ENCODE measurements at places on chromosomes 7 and 10.
A peak's percentile ranks its signal among the peaks of the same experiment; 100 is the strongest.

GRCh38 chr10:98367604-98368451 lies 47.2 kb downstream of the PYROXD2 start:
- DNase-seq = no peak

GRCh38 chr10:97633921-97634320 lies 621 bp upstream of the MORN4 start:
- no peak for DNase-seq

- no peak for DNase-seq
These were observed 26.6 kb upstream of the AKR1D1 start for GRCh38 chr7:138049505-138050116.

GRCh38 chr7:56106108-56107073 lies at the start of gene CHCHD2:
Gene CHCHD2, minus strand, starts transcription at chr7:56106476. Its CDS starts 63 bp downstream, at chr7:56106413.
- DNase-seq = peak; percentile 88

GRCh38 chr10:125482108-125482507 lies 200.9 kb downstream of the TEX36 start:
- no peak for DNase-seq

DNA sequence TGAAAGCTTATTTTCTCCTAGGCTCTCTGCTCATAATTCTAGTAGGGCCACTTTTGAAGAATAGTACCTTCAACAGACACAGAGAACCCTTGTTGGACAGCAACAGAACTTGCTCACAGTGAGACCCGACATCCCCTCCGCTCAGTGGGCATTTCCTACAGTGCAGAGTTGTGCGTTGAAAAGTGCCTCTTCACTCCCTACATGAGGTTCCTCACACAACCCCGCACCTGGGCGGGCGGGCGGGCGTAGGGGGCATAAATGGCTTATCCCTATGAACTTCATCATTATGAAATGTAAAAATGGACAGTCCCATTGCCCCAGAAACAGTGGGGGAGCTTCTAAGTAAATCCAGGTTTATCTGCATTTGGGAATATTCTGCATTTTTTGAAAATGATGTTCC lies 174.9 kb downstream of the MGMT start:
- no peak for DNase-seq

DNA sequence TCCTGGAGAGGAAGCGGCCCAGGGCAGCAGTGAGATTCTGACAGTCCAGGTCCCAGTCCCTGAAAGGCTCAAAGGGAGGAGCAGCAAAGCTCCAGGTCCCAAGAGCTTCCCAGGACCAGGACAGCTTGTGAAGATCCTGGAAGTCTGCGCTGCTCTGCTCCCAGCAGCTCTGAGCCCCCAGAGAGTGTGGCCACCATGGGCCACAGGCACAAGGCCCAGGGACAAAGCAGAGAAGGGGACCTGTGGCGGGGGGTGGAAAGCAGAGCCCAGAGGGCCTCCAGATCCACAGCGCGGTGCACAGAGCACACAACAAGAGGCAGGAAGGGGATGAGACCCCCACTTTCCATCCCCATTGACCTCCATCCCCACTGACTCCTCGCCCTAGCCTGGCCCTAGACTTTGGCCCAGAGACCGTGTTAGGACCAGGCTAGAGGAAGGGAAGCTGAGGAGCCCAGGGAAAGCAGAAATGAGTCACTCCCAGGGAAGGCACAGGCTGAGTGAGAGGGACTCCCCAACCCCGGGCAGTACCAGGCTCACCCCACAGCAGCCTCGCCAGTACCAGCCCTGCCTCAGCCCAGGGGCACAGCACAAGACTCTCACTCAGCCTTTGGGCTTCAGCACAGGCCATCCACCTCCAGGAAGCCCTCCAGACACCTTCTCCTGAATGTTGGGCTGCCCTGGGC lies 75.5 kb downstream of the GRID1 start:
- no peak for DNase-seq

DNA sequence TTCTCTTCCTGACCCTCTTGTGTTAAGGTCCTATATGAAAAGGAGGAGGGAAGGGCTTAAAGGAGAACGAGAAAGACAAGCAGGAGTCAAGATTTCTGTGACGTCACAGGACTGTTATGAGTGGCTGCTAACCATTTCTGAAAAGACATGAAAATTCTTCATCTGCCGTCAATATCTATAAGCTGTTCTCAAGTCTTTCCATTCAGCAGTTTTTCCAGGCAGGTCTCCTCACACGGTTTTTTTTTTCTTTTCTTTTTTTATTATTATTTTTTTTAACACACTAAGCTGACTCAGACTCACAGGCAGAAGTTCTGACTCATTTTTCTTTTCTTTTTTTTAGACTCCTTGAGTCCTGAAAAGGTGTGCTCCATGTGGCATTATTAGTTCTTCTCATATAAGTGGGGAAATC lies 72.0 kb downstream of the DGKI start:
- no peak for DNase-seq

DNA sequence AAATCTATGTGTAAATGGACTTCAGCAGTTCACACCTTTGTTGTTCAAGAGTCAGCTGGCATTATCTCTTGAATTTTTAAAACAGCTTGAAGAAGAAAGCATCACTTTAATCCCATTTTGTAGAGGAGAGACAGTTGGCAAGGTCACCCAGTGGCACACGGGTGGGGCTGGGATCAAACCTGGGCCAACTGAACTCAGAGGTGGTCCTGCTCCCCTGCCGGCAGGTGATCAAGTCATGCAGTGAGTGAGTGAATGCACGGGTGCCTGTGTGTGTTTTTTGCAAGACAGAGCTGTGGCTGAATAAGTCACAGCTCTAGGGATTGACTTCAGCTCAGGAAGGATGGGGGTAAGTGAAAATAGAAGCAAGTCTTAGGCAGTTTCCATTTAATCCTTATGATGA lies 9.5 kb downstream of the GHRHR start:
- DNase-seq = no peak

DNA sequence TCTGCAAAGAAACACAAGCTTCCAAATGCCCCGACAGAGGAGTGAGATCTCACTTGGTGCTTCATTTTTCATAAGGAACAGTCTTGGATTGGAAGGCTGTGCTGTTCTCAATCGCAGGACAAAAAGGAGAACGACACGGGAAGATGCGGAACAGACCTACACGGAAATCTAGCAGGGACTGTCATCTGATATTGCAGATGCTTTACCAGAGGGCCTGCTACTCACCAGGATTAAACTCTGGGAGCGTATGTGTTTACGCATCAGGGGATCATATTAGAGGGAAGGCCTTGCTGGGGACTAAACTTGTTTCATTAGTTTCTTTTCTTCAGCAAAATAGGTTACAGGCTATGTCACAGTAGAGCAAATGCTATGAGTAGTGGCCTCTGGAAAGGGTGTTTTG lies 82.8 kb upstream of the EEPD1 start:
- no peak for DNase-seq

DNA sequence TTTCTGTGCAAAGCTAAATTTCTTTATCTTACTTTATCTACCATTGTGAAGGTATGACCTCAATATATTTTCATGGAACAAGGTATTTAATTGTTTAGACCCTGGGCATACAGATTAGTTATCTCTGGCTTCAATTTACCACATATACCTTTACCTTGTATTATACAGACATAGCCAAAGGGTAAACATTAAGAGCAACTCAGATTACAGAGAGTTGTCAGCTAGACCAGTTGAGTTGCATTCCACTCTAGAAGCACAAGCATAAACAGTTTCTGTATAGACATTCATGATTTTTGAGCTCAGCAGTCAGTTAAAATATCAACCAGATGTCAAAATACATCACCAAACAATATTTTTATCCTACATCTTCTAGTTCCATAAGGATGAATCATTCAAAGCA lies 857.3 kb upstream of the ZWINT start:
- DNase-seq = no peak

DNA sequence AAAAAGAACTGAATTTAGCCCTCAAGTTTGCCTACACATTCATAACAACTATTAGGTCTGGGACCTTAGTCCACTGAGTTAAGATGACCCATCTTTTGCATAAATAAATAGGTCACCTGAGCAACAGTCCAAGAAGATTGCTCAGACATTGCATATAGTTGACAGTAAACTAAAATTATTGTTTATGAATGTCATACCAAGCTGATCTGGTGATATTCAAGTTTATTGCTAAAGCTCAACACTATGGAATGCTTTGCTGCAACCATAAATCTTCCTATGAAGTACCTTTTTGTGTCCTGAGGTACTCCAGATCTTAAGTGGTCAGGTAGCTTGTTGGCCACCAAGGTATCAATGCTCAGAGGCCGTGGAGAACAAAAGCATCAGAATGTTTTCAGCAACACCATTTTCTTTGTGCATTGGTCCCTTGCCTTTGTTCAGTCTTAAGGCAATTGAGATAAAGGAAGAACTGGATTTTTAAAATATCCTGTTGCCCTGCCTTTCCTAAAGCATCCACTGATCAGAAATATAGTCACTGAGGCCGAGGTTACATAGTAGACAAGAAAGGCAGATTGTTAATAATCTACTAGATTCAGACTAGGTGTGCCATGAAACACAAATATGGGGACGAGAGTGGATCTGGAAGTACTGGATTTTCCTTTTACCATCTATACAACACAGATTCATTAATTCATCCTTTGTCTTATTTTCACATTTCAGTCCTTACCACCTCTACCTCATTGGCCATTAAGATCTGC lies 321.3 kb downstream of the PTEN start:
- no peak for DNase-seq

DNA sequence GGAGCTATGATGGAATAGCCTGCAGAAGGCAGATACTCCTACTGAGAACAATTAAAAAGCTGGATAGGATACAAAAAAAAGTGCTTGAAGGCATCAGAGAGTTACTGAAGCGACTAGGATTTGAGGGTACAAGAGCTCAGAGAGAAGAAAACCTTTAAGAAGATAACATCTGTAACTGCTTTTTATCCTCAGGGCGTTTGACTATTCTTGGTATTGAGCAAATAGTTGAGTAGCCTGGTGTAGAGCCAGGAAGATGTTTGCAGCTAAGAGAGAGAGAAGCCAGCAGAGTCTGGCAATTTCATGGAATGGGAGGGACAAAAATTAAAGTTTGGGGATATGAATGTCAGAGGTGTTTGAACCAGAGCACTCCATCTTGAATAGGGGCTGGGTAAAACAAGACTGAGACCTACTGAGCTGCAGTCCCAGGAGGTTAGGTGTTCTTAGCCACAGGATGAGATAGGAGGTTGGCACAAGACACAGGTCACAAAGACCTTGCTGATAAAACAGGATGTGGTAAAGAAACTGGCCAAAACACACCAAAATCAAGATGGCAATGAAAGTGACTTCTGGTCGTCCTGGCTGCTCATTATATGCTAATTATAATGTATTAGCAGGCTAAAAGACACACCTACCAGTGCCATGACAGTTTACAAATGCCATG lies 428.8 kb downstream of the SH2D4B start:
- no peak for DNase-seq

- no peak for DNase-seq
These were observed 171.8 kb downstream of the PRKAG2 start for GRCh38 chr7:151704960-151705635.

GRCh38 chr10:13808556-13809391 lies 222.0 kb downstream of the PRPF18 start:
- no peak for DNase-seq

DNA sequence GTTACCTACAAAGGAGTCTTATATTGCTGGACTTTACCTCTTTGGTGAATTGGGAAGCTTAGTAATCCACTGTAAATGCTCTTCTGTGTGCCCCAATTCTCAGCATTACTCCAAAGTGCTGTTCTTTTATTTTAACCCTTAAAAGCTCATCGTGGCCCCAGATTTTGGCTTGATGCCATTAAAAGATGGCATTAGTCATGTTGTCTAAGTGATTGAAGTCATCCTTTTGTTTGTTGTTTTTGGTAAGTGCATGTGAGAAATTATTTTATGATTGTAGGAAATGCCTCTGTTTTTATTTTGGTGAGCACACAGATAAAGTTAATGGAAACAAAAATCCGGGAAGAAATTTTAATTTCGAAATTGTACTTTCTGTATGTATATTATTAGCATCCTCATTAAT lies 82.5 kb upstream of the GATA3 start:
- no peak for DNase-seq

DNA sequence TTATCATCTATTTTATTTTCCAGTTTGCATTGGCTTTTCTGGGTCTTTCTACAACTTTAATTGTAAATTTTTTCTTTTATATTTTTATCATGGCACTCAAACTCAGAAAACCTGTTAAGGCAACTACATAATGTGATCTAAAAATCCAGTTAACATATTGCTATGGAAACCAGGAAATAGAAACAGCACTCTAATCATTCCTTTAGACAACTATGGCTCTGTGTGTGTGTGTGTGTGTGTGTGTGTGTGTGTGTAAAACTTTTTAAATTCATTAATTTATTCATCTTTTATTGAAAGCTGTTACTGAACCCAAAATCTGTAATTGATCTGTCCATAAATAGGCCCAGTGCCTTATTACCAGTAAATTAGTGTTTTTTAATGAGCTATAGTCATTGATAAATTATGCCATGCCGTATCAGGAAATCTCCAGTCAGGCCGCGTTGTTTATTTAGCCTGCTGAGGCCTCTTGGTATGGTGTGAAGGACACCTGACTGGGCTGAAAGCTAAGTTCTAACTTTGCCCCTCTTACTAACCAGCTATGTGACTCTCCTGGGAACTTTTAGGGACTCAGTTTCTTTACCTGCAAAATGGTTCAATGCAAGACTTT lies 1.5 kb upstream of the MET start:
- no peak for DNase-seq

DNA sequence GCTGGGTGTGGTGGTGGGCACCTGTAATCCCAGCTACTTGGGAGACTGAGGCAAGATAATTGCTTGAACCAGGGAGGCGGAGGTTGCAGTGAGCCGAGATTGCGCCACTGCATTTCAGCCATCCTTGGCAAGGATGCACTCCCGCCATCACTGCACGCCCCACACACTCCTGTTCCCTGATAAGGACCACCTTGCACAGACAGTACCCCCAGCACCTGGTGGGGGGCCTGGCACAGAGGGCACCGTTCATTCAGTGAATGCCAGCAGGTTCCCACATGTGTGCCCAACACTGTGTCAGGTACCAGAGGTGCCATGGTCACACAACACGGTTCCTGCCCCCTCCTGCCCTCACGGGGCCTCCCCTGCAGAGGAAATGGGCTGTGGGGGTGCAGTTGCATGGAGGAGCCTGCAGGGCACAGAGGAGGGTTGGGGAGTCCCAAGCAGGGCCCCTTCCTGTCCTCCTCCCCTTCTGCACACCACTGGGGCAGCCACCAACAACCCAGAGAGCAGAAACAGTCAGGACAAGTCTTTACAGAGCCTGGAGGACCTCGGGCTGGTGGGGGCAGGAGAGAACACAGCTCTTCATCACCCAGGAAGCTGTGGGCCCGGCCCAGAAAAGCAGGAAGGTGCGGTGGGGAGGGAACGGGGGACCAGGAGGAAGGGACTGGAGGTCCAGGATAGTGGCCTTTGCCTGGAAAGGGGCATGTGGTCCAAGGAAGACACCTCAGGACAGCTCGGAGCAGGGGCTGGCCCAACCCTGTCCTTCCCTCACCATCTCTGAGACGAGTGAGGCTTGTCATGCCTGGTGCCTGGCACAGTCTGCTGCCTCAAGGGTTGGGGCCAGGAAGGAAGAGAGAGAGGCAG lies 7.1 kb downstream of the CRYGN start:
- peak; percentile 31 for DNase-seq

- DNase-seq = no peak
These were observed 99.6 kb downstream of the NPSR1 start for GRCh38 chr7:34757570-34758110.
